ENCODE measurements at places on chromosomes 6 and 20.
A peak's percentile ranks its signal among the peaks of the same experiment; 100 is the strongest.

GRCh38 chr20:54524849-54525248, 49.5 kb downstream of the DOK5 start:
- DNase-seq, result no peak

- no peak for DNase-seq
These were observed 68.5 kb upstream of the SLCO4A1 start for GRCh38 chr20:62573817-62574216.

- no peak for DNase-seq
These were observed 54.4 kb downstream of the DHX35 start for GRCh38 chr20:39016506-39016905.

- no peak for DNase-seq
These were observed 288.1 kb upstream of the PRDM1 start for GRCh38 chr6:105797983-105798453.

GRCh38 chr6:14294270-14294951, 176.8 kb downstream of the CD83 start:
- DNase-seq, result no peak

GRCh38 chr20:45044084-45044573, 56.8 kb downstream of the KCNS1 start:
- DNase-seq, result peak; percentile 78
